ENCODE measurements at places on chromosomes 11 and 22.

- peak; percentile 87 for DNase-seq
- H3K4me1 ChIP-seq: peaks cover 69% of the 10 kb centered on the region
- no peak overlapping the region for H3K4me3 ChIP-seq
- no peaks in the 10 kb centered on the region for H3K27me3 ChIP-seq
- peak overlapping the region; percentile 89 for H3K27ac ChIP-seq
- peaks cover 48% of the 10 kb centered on the region for H3K36me3 ChIP-seq
Observed at GRCh38 chr22:39309881-39310714, 9.3 kb downstream of the RPL3 start.

GRCh38 chr11:1073851-1074243 lies 827 bp upstream of the MUC2 start:
- H3K4me3 ChIP-seq: no peak overlapping the region
- peaks cover 4% of the 10 kb centered on the region for H3K27me3 ChIP-seq
- H3K4me1 ChIP-seq: peaks cover 21% of the 10 kb centered on the region

DNA sequence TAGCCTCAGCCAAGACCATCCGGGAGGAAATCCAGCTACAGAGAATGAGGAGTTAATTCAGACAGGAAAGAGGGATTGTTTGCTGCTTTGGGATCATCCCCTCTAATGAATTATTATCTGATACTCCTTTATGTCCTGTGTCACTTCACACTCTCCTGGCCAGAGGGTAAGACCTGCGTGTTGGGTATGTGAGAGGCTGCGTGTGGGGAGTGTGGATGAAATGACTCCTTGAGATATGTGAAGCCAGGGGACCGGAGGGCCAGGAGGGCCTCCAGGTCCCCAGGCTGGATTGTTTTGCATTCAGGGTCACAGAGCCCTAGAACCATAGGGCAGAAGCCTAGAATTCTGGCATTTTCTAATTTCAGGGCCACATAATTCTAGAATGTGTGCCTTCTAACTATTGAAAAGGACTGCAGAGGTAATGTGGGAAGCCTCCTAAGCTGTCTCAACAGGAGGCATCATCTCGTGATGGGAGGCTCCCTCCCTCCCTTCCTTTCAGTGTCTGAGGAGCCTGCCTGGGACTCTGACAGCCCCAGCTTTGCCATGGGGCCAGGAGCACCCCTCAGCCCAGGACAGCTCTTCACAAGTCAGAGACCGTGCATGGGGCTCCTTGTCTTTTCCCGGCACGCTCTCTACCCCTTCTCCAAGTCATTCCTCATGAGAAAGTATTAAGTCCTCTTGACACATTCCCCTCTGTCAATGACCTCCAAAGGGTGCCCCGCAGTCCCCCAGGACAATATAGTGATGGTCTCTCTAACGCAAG lies 3.7 kb downstream of the TPBGL start:
- H3K27ac ChIP-seq: no peak overlapping the region
- no peak for DNase-seq
- peaks cover 4% of the 10 kb centered on the region for H3K36me3 ChIP-seq
- peaks cover 18% of the 10 kb centered on the region for H3K4me1 ChIP-seq

GRCh38 chr11:69018924-69019323 lies 5.9 kb upstream of the MRGPRF start:
- H3K27ac ChIP-seq: no peak overlapping the region
- peaks cover 15% of the 10 kb centered on the region for H3K4me1 ChIP-seq
- H3K4me3 ChIP-seq: no peak overlapping the region

GRCh38 chr11:34599406-34599945 lies 21.4 kb upstream of the EHF start:
- H3K27ac ChIP-seq: no peak overlapping the region
- H3K4me3 ChIP-seq: no peak overlapping the region
- no peaks in the 10 kb centered on the region for H3K36me3 ChIP-seq
- no peaks in the 10 kb centered on the region for H3K27me3 ChIP-seq
- DNase-seq: peak; percentile 24

DNA sequence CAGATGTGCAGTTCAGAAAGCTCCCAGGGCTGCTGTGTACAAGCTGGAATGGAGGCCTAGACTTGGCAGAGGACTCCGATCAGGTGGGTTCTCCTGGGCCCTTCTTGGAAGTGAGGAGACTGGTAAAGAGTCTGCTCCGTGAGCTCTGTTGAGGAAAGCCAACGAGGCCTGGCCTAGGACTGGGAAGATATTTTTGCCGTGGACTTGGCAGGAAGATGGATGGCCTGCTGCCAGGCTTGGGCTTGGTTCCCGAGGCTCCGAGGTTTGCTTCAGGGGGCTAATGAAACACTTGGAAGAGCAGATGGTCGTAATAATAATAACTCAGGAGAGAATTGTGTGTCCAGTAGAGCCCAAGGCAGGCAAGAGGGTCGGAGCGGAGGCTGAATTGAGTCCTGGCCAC lies 3.9 kb downstream of the GALR3 start:
- DNase-seq: no peak
- H3K27ac ChIP-seq: no peak overlapping the region
- no peak overlapping the region for H3K4me3 ChIP-seq
- H3K36me3 ChIP-seq: peaks cover 41% of the 10 kb centered on the region

GRCh38 chr11:17132654-17133053 lies 55.2 kb upstream of the RPS13 start:
- H3K4me1 ChIP-seq: no peaks in the 10 kb centered on the region
- H3K27me3 ChIP-seq: no peaks in the 10 kb centered on the region
- H3K4me3 ChIP-seq: no peak overlapping the region
- no peak for DNase-seq
